HT1080 (cell line): ENCODE measurements at places on chromosomes 5 and 9.
A peak's percentile ranks its signal among the peaks of the same experiment; 100 is the strongest.

DNA sequence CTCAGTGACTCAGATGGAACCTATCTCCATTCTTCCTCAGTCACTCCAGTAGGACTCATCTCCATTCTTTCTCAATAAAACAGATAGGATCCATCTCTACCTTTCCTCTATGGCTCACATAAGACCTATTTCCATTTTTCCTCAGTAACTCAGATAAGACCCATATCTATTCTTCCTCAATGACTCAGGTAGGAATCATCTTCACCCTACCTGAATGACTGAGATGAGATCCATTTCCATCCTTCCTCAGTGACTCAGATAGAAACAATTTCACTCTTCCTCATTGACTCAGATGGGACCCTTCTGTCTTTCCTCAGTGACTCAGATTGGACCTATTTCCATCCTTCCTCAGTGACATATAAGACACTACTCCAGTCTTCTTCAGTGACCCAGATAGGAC lies 165.1 kb downstream of the FBXO4 start:
- peak; percentile 1 for DNase-seq

- DNase-seq: no peak
Observed at GRCh38 chr9:125601961-125602360, 105.0 kb downstream of the MAPKAP1 start.

DNA sequence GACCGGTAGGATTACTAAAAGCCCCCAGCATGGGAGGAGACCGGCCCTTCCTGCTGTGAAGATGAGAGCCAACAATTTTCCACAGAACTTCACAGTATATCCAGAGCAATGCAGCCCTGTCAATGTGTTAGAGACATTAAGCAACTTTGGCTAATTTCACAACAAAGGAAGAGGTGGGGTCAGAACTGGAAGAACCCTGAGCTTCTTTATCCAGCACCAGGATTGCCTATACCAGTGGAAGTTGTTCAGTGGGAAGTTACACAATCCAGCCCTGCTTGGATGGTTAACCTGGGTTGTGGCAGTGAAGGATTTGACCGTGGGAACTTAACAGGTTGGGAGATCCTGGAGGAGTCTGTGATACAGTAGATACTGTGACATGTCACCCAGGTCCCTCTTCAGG lies 197.0 kb downstream of the FBN2 start:
- no peak for DNase-seq

DNA sequence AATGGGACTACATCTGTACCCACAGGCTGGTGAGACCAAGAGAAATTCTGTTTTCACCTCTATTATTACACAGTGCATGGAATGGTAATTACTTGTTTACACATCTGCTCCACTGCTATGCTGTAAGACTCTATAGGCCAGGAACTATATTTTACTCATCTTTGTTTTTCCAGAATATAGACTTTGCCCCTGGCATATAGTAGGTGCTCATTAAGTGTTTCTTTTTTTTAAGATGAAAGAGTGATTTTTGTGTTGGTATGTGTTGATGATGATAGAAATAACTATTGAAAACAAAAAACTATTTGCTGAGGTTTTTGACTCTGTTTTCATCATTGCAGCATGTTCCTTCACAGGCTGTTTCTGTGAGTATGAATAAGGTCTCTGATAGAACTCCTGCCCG lies 294.7 kb downstream of the CSNK1G3 start:
- DNase-seq: no peak
